ENCODE measurements at places on chromosomes 11 and 22. TPM values are rescaled to one million over a fixed set of nuclear protein-coding genes. Genes with fewer than 3 reads are reported as not detected.

Gene OR52I2
- total RNA-seq, result not detected

Gene MYEOV
- not detected for total RNA-seq

Gene UPK2
- total RNA-seq, result not detected

Gene ADSL
- 167 TPM for total RNA-seq

Gene OR52E6
- not detected for total RNA-seq

Gene C1QTNF5
- total RNA-seq, result 12.8 TPM

Gene SULT4A1
- total RNA-seq, result not detected

Gene UBASH3B
- 3.3 TPM for total RNA-seq

Gene SCARF2
- 6.4 TPM for total RNA-seq

DNA sequence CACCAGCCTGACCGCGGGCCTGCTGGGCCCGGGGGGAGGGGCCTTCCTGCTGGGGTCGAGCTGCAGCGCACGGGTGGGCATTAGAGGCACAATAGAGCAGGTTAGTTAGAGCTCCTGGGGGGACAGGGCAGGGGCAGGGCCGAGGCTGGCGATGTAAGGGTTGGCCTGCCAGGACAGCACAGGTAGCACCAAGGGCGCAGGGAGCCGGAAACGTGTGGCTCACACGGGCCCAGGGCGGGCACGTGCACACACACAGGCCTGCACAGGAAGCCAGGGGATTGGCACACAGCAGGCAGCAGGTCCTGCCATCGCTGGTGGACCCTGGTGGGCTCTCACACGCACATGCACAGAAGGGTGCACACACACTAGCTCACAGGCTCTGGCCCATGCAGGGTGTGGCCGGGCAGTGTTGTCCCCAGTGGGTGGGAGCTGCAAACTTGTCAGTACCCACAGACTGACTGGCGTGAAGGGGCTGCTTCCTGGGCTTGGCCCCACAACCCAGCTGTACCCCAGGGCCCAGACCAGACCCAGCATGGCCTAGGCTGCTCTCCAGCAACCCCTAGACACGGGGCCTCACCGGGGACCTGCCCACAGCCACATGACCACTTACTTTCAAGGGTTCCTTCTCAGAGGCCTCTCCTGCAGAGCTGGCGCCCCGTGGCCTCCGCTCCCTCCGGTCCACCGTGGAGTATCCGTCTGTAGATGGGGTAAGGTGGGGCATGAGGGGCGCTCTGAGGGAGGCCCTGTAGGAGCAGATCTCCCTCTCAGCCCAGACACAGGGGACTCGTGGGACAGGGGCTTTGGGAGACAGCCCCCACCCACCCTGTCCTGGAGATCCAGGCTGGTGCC is 29.9 kb upstream of the TXNRD2 start:
- no peak overlapping the region for H3K4me3 ChIP-seq
- H3K27me3 ChIP-seq, result no peaks in the 10 kb centered on the region
- peak overlapping the region; percentile 59 for H3K27ac ChIP-seq
- no peak for DNase-seq
- peaks cover 36% of the 10 kb centered on the region for H3K4me1 ChIP-seq

- peaks cover 5% of the 10 kb centered on the region for H3K4me1 ChIP-seq
- no peak overlapping the region for H3K4me3 ChIP-seq
- H3K27ac ChIP-seq, result peak overlapping the region; percentile 58
- no peak for DNase-seq
Observed at GRCh38 chr22:28141614-28142013, 222.6 kb upstream of the PITPNB start.

GRCh38 chr11:47308050-47308823 is 38.3 kb downstream of the MADD start:
- no peaks in the 10 kb centered on the region for H3K4me1 ChIP-seq
- no peak overlapping the region for H3K27ac ChIP-seq
- no peak overlapping the region for H3K4me3 ChIP-seq
- no peak for DNase-seq

GRCh38 chr11:113242767-113243397 is 71.5 kb upstream of the TTC12 start:
- H3K27me3 ChIP-seq, result no peaks in the 10 kb centered on the region
- DNase-seq, result no peak
- H3K4me1 ChIP-seq, result no peaks in the 10 kb centered on the region
- H3K4me3 ChIP-seq, result peak overlapping the region; percentile 30
- no peak overlapping the region for H3K27ac ChIP-seq

DNA sequence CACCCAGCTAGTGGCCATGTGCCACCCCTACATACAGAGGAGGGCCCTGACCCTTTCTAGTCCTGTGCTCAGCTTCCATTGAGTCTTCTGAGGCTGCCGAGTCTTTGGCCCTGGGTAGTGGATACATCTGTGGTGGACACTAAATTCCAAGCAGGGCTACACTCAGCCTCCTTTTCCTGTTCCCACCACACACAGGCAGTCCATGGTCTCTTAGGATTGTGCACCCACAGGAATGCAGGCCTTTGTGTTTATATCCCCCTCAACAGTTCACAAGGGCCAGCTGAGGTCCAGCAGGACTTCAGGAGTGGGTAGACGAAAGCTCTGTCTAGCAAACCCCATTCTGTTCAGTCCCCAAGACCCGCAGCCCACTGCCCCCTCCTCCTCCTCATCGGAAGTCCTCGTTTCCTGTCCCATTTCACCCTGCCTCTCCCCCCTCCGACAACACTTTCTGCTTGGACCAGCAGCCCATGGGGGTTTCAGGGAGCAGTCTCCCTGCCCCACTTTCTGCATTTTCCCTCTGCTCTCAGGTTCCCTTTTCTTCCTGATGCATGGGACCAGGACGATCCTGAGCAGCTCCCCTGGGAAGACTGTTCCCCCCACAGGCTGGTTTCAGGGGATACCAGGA is 91.8 kb downstream of the SWAP70 start:
- H3K27ac ChIP-seq, result peak overlapping the region; percentile 23
- DNase-seq, result no peak
- H3K36me3 ChIP-seq, result peaks cover 1% of the 10 kb centered on the region
- H3K27me3 ChIP-seq, result no peaks in the 10 kb centered on the region
- peaks cover 56% of the 10 kb centered on the region for H3K4me1 ChIP-seq

- H3K4me3 ChIP-seq, result no peak overlapping the region
- no peak for DNase-seq
Observed at GRCh38 chr11:57901756-57902155, 121.9 kb upstream of the OR9Q1 start.

DNA sequence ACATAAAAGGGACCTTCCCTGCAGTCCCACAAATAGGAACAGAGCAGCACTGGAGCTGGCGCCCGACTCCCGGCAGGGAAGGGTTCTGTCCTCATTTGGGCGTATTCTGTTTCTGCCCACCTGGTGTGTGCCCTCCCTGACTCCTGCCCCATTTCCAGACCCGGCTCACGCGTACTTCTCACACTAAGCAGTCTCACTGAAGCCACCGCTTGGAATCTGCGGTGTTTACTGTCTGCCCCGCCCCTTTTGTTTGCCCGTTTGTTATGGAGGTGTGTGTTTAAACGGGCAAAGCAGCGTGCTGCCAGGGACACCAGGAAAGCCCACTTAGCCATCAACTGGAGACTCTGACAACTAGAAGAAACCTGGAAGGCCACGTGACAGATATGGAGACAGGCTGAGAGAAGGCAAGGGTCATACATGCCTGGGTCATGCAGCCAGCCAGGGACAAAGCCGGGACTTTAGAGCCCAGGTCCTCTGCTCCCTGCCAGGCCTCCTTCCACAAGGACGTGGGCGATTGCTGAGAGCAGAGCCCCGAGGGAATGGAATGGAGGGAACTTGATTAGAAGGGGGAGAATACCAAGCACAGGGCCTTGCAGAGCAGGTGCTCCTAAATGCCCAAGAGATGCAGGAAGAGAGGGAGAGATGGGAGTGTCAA is 8.7 kb upstream of the EFCAB6 start:
- peaks cover 22% of the 10 kb centered on the region for H3K4me1 ChIP-seq
- no peak overlapping the region for H3K27ac ChIP-seq
- H3K36me3 ChIP-seq, result no peaks in the 10 kb centered on the region
- no peak overlapping the region for H3K4me3 ChIP-seq

- H3K27ac ChIP-seq, result no peak overlapping the region
- no peaks in the 10 kb centered on the region for H3K36me3 ChIP-seq
- H3K4me1 ChIP-seq, result peaks cover 13% of the 10 kb centered on the region
- H3K27me3 ChIP-seq, result no peaks in the 10 kb centered on the region
- H3K4me3 ChIP-seq, result peak overlapping the region; percentile 54
- no peak for DNase-seq
Observed at GRCh38 chr22:23401910-23402274, 178.2 kb downstream of the IGLL1 start.

DNA sequence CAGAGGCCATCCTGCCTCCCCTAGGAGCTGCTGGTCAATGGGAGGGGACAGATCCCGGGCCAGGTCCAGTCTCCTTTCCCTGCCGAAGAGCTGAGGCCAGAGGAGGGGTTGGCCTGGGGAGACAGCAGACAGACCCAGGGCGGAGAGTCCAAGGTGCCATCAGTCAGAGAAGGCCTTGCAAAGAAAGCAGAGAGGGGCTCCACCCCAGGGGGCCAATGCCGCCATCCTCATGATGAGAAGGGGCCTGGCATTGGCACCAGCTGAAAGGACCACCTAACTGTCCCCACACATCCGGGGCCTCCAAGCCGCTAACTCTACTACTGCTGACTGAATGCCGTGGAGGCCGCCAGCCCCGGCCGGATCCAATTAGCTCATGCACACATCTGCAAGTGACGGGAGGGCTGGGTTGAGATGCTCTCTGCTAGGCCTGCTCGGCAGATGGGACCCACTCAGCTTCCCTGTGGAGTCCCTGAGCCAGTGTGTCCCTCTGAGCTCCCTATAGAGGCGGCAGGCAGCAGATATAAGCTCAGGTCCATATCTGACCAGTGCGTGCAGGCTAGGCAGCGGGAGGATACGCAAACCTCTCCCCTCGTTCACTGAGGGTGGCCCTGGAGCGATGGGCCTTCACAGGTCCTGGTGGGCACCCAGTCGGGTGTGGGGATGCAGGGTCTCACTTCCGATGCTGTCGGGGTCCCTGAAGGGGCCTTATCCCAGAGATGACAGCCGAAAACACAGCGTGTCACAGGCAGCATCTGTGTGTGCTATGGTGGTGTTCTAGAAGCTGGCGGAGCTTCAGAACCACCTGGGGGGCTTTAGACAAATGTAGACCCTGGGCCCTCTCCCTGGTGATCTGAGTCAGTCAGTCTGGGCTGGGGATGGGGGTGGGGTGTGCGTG is 183.9 kb downstream of the CTTN start:
- no peak overlapping the region for H3K27ac ChIP-seq
- H3K4me1 ChIP-seq, result no peaks in the 10 kb centered on the region
- no peak for DNase-seq
- H3K4me3 ChIP-seq, result no peak overlapping the region
- no peaks in the 10 kb centered on the region for H3K36me3 ChIP-seq

GRCh38 chr11:15933886-15934625 is 422.3 kb downstream of the SOX6 start:
- DNase-seq, result no peak
- H3K4me3 ChIP-seq, result no peak overlapping the region
- H3K36me3 ChIP-seq, result no peaks in the 10 kb centered on the region
- no peak overlapping the region for H3K27ac ChIP-seq

DNA sequence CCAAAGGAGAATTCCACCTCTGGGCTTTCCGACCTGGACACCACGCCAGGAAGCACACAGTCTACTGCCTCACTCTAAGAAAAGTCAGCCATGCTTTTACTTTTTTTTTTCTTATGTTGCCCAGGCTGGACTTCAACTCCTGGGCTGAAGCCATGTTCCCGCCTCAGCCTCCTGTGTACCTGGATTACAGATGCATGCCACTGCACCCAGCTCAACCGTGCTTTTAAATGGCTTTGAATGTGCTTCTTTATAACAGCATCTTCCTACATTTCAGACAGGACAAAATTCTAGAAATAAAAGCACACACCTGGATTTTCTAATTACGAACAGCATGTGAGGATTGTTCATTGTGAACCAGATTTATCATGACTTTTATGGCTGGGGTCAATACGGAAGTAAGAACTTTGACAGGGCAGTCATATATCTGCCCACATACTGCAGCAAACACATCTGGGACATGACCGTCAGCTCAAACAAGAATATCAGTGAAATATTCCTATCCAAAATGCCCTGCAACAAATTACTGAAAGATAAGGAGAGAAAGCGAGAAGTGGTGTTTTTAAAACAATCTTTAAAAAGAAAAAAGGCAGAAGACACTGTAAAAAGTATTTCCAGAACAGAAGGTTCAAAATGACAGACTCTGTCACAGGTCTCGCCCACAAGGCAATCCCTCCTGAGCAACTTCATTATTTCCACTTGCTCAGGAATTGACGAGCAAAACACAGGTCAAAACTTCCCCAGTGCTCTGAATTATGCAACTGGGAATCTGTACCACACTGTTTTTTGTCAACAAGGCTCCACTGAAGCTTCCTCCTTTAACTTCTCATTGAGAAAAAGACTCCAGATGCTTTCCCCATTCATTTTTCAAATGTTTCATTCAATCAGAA is 42.1 kb downstream of the PACSIN2 start:
- DNase-seq, result peak; percentile 57
- peaks cover 54% of the 10 kb centered on the region for H3K4me1 ChIP-seq
- no peaks in the 10 kb centered on the region for H3K36me3 ChIP-seq
- H3K27me3 ChIP-seq, result no peaks in the 10 kb centered on the region

DNA sequence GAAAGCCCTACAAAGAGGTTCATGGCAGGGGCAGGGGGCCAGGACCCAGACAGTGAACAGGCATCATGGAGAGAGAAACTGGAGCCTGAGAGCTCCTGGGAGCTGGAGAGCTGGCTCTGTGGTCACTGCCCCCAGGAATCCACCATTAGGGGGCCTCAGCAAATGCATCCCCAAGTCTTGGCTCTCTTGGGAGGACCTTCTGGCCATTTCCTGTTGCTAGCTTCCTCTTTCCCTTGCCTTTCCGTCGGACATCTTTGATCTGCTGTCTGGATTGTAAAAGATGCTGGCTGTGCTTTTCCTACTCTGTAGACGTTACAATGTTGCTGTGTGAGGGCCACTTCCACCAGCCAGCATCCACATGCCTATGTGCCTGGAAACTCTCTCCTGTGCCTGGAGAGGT is 7.1 kb upstream of the CRYBB2 start:
- H3K27me3 ChIP-seq, result no peaks in the 10 kb centered on the region
- no peaks in the 10 kb centered on the region for H3K4me1 ChIP-seq
- no peaks in the 10 kb centered on the region for H3K36me3 ChIP-seq

DNA sequence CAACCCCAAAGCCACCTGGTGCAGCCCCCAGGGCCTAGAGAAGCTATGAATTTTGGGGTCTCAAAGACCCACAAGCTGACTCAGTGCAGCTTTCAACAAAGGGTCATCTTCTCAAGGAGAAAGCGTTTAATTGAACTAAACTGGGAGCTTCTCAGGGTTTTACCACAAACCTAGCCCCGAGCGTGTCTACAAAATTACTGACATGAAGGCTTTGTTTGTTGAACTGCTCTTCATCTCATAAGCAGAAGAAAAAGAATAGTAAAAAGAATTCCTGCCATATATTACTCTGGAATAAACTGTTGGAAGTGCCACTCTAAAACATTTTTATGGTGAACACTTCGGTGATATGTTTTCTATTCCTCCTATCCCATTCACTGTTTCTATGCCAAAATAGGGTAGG is 50.8 kb upstream of the INCENP start:
- H3K27me3 ChIP-seq, result no peaks in the 10 kb centered on the region
- H3K4me1 ChIP-seq, result no peaks in the 10 kb centered on the region
- no peak overlapping the region for H3K27ac ChIP-seq
- DNase-seq, result no peak

GRCh38 chr11:2924821-2925675 is 4.2 kb downstream of the PHLDA2 start:
- H3K4me1 ChIP-seq, result peaks cover 23% of the 10 kb centered on the region
- H3K27ac ChIP-seq, result peak overlapping the region; percentile 18
- H3K4me3 ChIP-seq, result no peak overlapping the region
- no peaks in the 10 kb centered on the region for H3K36me3 ChIP-seq
- peaks cover 12% of the 10 kb centered on the region for H3K27me3 ChIP-seq

GRCh38 chr11:58061813-58062212 is 31.1 kb downstream of the OR6Q1 start:
- H3K27ac ChIP-seq, result no peak overlapping the region
- H3K36me3 ChIP-seq, result no peaks in the 10 kb centered on the region
- peaks cover 6% of the 10 kb centered on the region for H3K4me1 ChIP-seq

GRCh38 chr11:46678741-46679130 is 21.7 kb downstream of the ARHGAP1 start:
- no peak overlapping the region for H3K27ac ChIP-seq
- DNase-seq, result no peak
- H3K27me3 ChIP-seq, result no peaks in the 10 kb centered on the region
- H3K4me1 ChIP-seq, result peaks cover 36% of the 10 kb centered on the region

Data from stomach (tissue), 19 donors.